ENCODE measurements at places on chromosomes 6 and 20. TPM values are rescaled to one million over a fixed set of nuclear protein-coding genes. Genes with fewer than 3 reads are reported as not detected.

ME1 gene
- 4.0 TPM for total RNA-seq

SERINC3 gene
- 141 TPM for total RNA-seq

DNA sequence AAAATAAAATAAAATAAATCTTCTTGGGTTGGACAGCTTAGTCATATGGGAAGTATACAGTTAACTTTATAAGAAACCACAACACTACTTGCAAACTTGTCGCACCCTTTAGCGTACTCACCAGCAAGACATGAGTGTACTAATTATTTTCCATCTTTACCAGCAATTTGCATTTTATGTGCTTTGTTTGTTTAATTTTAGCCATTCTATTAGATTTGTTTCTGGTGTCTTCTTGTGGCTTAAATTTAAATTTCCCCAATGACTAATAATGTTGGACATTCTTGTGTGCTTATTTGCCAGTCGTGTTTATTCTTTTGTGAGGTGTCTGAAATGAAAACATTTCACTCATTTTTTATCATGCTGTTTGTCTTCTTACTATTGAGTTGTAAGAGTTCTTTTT is 1172.2 kb upstream of the CITED2 start:
- peak; percentile 61 for DNase-seq

DNA sequence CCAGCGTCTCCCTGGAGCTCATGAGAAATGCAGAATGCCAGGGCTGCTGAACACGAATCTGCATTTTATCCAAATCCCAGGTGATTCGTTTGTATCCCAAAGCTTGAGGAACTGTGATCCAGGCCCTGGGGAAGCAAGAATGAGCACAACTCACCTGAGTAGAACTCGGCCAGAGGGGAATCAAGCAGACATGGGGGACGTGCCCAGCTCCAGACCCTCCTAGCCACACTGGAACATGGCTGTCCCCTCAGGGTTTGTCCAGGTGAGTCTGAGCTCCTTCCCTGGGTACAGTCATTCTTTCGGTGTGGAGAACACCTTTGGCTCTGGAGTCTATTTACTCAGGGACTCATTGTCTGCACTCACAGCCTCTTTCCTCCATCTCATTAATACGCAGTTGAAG is 13.3 kb downstream of the NKX2-2 start:
- DNase-seq = no peak

CGA gene
- 6.3 TPM for total RNA-seq

GRCh38 chr6:90537723-90538258 is 49.1 kb downstream of the MAP3K7 start:
- peak; percentile 77 for DNase-seq

DNA sequence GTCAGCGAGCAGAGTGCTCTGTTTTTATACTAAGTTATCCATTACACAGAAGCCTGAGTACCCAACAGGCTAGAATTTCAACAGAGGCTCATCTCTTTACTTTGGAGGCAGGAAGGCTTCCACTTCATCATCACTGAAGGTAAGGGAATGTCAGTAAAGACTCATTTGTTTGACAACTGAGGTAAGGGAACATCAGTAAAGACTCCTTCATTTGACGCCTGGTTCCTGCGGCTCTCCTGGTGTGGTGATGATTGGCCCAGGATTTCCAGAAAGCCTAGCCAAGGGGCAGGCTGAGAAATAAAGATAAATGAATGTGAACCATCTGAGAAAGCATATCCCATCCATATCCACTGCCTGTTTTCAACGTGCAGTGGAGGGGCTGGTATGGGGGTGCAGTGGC is 244.6 kb upstream of the ECI2 start:
- no peak for DNase-seq

SLC44A4 gene
- not detected for total RNA-seq

GRCh38 chr6:166667796-166668610 is 41.0 kb upstream of the RPS6KA2 start:
- peak; percentile 61 for DNase-seq

VNN1 gene
- not detected for total RNA-seq

GRCh38 chr20:12673352-12673751 is 335.4 kb upstream of the SPTLC3 start:
- no peak for DNase-seq

FKBP1A gene
- 162 TPM for total RNA-seq

DNA sequence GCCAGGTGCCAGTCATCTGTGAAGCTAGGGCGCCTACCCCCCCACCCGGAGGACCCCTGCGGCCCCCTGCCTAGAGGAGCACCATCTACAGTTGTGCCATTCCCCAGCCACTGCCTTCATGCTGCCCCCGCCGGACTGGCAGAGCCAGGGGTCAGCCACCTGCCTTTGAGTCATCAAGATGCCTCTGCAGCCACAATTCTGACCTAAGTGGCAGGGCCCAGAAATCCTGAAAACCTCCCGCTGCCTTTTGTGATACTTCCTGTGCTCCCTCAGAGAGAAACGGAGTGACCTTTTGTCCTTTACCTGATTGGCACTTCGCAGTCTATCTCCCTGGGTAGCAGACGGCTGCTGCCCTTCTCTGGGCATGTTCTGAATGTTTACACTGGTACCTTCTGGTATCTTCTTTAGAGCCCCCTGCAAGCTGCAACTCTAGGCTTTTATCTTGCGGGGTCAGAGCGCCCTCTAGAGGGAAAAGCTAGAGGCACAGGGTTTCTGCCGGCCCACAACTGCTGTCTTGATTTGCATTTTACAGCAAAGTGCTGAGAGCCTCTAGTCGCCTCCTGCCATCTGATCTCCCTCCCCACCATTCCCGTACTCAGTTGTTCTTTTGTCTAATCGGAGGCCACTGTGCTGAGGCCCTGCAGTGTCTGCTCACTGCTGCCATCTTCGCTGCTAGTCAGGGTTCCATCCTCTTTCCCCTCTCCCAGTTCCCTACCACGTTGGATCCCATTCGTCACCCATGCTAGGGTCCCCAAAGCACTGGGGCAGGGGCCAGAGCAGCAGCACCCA is 26.9 kb downstream of the SPATA2 start:
- DNase-seq = peak; percentile 59

- DNase-seq = no peak
Measured at GRCh38 chr6:66985816-66986215, 1278.8 kb upstream of the EYS start.

GRCh38 chr6:29925727-29926412 is 16.5 kb upstream of the HLA-A start:
- peak; percentile 56 for DNase-seq

ENTPD6 gene
- 46.4 TPM for total RNA-seq

GRCh38 chr6:72561629-72562028 is 60.2 kb upstream of the KCNQ5 start:
- no peak for DNase-seq

CFAP206 gene
- total RNA-seq = 1.9 TPM

ANKS1A gene
- 4.4 TPM for total RNA-seq

GRCh38 chr6:96926425-96926824 is 1.9 kb downstream of the KLHL32 start:
- no peak for DNase-seq

DNA sequence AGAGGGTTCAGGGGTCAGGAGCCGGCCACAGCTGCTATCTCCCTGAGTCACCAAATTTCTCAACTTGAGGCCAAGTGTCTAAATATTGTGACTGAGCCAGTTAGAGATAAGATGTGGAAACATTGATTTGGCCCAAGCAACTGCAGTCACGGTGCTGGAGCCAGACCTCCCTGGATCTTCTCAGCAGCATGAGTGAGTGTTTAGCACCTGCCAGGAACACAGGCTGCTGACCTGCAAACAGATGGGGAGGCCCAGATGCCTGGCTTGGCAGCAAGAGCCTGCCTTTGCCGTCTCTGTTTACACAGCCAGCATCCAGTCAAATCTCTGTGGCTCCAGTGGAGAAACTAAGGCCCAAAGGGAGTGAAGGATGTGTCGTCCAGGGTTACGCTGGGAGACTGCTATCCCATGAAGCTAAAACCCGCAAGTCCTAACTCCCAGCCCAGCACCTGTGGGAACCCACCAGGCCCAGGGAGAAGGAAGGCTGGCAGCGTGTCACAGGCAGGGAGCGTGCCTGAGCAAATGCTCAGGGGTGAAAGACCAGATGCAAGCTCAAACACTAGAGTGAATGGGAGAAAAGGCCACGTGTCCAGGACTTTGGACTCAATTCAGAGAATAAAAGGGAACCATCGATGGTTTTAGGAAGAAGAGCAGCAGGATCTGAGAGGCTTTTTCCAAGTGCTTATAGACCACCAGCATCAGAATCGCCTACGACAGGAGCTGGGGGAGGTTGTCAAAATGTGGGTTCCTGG is 15.9 kb upstream of the PTGIS start:
- DNase-seq = peak; percentile 86

DNA sequence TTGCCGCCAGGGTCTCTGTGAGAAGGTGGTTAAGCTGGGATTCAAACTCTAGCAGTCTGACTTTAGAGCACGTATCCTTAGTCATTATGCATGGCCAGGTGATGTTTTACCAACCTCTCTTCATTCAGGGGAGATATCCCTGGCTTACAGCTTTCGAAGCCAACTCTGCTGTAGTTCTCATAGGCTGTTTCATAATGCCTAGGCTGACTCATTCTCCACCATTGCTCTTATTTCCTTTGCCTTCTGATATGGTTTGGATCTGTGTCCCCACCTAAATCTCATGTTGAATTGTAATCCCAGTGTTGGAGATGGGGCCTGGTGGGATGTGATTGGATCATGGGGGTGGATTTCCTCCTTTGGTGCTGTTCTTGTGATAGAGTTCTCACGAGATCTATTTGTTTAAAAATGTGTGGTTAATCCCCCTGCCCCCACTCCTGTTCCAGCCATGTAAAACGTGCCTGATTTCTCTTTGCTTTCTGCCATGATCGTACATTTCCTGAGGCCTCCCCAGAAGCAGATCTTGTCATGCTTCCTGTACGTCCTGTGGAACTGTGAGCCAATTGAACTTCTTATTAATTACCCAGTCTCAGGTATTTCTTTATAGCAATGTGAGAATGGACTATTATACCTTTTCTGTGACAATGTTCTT is 94.6 kb upstream of the MAN1A1 start:
- peak; percentile 53 for DNase-seq

DNA sequence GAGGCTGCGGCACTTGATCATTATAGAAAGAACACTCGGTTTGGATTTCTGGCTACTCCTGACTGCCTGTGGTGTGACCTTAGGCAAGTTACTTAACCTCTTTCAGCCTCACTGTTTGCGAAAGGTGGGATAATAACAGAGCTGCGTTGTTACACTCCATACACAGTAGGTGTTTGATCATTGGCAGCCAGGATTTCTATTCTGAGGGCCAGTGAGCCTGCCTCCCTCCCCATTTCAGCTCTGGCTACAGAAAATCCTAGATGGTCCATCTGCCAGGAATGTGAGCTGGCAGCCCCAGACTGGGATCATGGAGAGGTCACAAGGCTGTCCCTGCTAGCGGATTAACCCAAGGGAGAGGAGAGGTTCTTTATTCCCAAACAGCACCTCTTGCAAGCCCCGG is 2.7 kb downstream of the KCNB1 start:
- no peak for DNase-seq

Data from GM23248 (cell line).